ENCODE measurements at places on chromosomes 1 and 21.

DNA sequence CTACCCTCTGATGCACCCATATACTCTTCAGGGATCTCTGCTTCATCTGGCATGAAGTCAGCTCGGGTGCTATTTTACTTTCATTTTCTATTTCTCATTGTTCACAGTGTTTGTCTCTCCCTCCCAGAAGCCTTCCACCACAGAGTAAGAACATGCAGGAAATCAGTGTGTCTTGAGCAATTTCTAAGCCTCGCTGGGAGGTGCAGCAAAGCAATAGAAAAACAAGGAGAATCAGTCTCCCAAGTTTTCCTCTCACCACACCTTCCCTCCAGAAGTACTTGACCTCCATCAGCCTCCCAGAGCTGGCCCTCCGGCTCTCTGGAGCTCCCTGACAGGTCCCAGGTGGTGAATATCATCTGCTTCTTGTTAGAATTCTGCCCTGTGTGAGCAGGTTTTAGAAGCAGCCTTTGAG, 594.7 kb upstream of the CAMK1G start:
- no peak for DNase-seq

DNA sequence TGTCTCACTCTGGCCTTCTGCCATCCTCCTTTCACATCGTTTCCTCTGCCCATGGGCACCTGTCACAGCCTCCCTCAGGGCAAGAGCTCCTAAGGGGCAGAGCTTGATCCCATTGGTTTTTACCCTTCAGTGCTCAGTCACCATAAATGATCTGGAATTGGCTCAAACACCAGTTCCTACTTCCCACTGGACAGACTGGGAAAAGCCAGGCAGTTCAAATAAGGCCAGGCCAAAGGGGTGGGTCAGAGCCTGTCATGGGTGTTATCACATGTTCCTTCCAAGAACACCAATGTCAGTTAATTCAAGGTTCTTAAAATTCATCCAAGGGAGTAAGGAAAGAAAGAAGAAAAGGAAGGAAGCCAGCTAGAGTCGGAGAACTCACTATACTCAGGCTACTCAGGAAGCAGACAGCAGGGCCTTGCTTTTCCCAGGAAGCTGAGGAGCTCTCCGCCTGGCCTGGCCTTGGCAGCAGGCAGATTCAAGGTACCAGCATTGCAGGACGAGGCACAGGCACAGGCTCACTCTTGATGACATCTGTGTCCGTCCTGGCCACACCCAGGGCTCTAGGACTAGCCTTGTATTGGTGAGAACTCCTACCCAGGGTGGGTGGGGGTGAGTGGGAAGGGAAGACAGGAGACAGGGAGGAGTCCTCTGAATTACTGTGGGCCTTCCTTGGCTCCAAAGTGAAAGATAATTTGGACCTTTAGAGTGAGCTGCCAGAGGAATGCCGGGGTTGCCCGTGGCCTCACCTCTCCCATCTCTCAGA, 32.2 kb upstream of the ARTN start:
- no peak for DNase-seq

- DNase-seq = no peak
Measured at GRCh38 chr21:39651206-39651605, 38.5 kb downstream of the B3GALT5 start.

DNA sequence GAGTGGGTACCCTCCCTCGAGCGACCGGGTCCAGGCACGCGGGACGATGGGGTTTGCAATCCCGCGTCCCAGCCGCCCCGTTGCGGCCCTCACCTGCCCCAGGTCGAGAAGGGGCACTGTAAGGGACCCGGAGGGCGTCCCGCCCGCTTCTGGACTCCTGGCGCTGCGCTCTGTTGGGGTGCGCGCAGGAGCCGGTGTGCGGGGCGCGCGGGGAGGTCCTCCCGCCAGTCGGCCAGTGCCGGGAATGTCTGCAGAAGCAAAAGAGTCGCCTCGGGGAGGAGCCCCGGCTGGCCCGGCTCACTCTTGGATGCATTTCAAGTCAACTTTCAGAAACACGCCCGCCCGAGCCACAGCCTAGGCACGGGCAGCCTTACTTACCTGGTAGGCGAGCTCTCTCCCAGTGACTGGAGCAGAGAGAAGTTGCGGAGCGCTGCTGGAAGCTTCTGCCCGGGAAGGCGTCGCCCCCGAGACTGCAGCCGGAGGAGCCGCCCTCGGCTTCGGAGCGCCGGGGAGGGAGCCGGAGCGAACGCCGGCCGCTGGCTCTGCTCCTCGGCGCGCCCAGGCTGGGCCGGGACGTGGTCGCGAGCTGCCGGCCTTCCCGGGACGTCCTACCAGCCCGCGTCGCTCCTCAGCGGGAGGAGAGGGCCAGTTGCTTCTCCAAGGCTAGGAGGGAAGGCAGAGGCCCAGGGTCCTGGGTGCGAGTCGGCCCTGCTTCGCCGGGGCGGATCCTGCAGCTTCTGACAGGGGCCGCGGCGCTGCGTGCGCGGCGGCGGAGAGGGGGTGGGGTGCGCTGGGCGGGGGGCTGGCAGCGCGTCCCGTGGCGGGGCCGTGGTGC, at the start of gene LMX1A:
LMX1A (minus strand) TSS at position 739 of the 835 bp plus-strand sequence. CDS start 1,156 bp downstream, outside the sequence.
- no peak for DNase-seq

DNA sequence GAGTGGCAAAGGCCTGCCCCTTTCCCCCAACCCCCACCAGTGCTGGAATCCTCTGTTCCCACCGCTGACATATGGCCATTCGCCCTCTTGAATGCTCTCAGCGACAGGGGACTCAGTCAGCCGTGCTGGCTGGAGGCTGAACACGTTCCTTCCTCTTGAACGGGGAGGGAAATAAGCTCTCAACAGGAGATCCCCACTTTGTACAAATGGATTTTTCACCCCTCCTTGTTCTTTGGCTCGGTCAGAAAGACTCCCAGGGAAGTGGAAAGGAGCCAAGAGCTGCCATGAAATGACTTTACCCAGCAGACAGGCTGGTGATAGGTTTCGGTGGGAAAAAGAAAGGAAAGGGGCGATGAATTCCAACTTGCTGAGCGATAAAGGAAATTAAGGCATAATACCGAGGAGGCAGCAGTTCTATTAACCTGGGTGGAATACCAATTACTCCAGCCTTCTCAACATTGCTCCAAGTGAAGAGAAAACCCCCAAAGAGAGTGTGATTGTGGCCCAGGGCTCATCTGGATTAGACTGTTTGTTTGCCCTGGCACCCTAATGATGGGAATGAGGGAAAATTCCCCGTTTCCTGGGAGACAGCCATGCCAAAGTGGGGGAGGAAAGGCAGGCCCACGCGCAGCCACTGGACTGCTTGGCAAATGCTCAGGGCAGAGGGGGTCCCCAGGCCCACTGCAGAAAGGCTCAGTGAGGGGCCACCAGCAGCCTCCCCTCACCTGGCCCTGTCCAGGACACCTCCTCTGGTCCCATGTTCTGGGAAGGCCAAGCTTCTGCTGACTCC, 23.9 kb downstream of the LRP8 start:
- DNase-seq = no peak

GRCh38 chr1:87252406-87252805, 76.3 kb upstream of the LMO4 start:
- DNase-seq = peak; percentile 51

DNA sequence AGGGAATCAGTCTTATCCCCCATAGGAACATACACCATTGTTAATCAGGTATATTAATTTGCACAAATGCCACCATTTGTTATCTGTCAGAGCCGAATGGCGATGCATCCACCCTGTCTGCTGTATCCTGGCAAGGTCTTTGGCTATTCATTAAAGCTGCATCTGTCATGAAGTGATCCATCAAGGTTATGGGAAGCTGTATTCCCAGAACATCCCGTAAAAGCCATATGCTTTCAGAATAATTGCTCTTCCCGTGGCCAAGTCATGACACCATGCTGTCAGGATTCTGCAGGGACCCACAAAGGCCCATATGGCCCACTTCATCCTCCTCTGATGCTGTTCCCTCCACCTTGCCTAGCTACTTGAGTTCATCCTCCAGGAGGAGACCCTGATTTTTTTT, 103.9 kb downstream of the RAVER2 start:
- no peak for DNase-seq

DNA sequence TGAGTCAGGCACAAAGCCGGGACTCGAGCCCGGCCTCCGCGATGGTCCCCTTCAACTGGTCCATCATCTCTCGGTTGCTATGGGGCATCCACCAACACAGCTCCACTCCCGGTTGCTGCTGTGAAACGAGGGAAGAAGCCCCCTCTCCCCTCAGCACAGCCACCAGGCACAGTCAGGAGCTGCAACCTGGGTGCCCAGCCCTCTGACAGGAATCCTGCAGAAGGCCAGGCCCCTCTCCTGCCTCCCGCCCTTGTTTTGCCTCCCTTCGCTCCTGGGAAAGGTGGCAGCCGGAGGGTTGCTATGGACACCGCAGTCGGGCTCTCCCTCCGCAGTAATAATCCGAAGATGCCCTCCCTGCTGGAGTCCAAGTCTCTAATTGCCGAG, 8.9 kb upstream of the KCNN3 start:
- DNase-seq = no peak

DNA sequence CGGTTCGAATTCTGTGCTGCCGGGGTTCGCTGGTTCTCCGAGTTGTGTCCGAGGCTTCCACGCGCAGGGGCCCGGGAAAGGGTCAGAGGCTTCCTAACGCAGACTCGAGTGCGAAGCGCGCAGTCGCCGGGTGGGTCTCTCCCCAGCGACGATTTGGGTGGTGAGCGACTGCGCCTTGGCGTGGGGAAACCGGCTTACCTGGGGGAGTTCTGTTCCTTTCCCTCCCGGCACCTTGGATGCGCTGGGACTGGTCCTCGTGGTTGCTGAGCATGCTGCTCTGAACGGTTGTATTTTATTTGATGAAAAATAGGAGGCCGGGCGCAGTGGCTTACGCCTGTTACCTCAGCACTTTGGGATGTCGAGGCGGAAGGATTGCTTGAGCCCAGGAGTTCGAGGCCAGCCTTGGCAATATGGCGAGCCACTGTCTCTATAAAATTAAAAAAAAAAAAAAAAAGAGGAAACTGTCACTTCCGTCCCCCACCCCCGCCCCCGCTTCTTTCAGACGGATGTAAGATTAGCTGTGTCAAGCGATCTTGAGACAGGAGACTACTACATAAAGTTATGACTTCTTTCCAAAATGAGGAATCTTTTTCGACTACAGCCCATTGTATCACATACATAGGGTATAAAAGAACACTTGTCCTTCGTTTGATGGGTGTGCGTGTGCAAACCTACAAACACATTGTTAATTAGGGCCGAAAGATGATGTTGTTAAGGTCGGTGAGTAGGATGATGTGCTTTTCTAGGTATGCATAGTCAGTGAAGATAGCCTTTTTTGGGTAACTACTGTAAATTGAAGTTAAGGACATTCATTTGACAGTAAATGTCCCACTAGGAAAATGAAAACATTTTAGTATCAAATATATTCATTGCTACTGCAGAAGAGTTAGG, at the start of gene CCDC18:
CCDC18 (plus strand) TSS at position 2 of the 891 bp plus-strand sequence. CDS start 2,638 bp downstream, outside the sequence.
- no peak for DNase-seq

DNA sequence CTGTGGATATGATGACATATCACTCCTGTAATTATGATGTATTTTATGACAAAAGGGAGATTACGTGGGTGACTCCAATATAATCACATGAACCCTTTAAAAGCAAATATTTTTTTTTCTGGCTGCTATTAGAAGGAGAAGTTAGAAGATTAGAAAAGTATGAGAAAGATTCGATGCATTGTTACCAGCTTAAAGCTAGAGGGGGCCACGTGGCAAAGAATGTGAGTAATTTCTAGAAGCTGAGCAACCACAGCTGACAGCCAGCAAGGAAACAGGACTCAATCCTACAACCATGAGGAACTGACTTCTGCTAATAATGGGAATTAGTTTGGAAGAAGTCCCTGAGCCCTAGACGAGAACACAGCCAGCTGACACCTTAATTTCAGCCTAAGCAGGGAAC, 56.3 kb upstream of the C1orf87 start:
- no peak for DNase-seq

DNA sequence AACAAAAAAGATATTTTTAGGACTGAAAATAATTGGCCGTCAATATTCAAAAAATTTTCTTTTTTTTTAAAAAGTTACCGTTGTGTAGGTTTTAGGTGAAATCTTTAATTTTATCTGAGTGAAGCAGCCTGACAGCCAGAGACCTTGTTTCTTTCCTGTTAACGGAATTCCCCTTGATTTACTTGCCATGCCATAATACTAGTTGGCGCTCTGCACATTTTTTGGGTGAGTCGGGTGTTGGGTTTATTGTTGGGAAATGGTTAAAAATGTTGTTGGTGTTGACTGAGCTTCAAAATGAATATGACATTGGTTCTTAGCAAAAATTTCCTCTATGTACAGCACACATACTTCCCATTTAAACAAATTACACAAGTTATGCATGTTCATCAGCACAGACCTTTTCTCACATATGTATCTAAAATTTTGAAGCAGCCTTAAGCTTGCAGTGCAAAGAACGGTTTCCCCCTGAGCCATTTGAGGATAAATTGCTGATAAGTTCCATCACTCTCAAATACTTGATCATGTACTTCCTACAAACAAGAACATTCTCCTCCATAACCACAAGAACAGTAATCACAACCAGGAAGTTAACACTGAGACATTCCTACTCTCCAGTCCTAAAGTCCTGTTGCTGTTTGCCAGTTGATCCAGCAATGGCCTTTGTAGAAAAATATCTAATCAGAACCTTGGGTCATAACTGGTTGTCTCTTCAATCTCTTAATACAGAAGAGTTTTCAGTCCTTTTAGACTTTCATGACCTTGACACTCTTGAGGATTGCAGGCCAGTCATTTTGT, 34.2 kb downstream of the CAMTA1 start:
- DNase-seq = no peak

- DNase-seq = no peak
Measured at GRCh38 chr1:227779021-227779441, 36.4 kb upstream of the PRSS38 start.

- DNase-seq = no peak
Measured at GRCh38 chr1:204672482-204673121, 12.9 kb downstream of the LRRN2 start.

- no peak for DNase-seq
Measured at GRCh38 chr1:97562081-97562480, 358.8 kb downstream of the DPYD start.

DNA sequence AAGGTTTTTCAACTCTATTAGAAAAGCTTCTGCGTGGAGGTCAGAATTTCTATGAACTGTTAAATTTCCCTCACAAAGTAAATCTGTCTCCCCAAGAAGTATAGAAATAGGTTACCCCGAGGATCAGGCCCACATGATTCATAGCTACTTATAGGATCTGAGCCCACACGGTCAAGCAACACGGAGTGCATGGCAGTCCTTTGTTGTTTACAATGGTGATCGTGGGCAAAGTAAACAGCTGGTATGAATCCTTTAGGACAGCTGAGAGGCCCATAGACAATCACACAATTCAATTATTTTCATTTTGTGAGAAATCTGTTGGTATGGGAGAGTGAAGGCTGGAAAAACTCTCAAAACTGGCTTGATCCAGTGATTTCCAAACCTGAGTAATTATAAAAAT, 58.9 kb upstream of the RCOR3 start:
- no peak for DNase-seq

DNA sequence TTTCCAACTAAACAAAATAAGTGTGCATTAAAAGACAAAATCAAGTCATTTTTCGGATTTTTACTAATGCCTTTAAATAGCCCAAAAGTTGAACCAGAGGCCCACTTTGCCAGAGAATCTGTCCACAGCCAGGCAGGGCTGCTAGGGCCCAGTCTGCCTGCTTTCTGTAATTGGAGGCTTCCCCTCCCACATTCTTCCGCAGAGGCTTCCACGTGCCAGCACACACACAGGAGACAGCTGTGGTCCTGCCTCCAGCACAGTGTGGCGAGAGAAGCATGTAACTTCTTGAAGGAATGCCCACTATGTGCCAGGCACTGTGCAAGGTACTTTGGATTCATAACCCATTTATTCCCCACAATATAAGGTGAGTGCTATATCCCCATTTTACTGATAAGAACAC, 11.3 kb upstream of the PDZK1IP1 start:
- no peak for DNase-seq
